ENCODE measurements at places on chromosomes 11 and 22.

GRCh38 chr11:1112351-1113191 lies 37.9 kb downstream of the MUC2 start:
- no peak for DNase-seq

DNA sequence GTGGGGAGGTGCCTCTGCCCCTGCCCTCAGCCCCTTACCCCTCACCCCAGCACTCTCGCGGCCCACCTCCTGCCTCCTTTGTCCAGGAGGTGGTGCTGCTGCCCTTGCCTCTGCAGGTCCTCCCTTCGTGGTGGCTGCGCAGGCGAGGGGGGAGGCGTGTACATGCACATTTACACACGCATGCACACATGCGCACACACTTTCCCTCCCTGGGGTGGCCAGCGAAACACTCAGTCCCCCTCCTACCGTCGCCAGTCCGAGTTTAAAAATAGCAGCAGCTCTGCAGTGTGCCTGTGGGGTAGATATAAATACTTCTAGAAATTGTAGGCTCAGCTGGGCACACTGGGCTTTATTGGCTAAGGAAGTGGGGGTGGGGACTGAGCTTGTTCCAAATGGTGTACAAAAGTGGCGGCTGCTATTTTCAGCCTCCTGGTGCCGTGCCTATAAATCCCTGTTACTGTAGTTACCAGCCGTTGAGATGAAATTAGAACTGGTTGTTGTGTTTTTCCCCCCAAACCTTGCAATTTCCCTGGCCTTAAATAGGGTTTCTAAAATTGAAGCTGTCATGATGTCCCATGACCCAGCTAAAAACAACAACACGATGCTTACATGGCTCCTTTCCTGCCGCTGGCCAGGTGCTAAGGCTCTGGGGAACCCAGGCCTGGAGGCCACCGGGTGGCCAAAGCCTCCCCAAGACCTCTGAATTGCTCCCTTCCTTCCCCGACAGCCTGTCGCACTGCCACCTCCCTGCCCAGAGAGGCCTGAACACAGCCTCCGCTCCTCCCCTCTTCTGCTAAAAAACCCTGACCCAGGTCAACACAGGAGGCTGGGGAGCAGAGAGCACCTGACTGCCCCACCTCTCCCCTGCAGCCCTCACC lies 12.4 kb downstream of the PICK1 start:
- no peak for DNase-seq

DNA sequence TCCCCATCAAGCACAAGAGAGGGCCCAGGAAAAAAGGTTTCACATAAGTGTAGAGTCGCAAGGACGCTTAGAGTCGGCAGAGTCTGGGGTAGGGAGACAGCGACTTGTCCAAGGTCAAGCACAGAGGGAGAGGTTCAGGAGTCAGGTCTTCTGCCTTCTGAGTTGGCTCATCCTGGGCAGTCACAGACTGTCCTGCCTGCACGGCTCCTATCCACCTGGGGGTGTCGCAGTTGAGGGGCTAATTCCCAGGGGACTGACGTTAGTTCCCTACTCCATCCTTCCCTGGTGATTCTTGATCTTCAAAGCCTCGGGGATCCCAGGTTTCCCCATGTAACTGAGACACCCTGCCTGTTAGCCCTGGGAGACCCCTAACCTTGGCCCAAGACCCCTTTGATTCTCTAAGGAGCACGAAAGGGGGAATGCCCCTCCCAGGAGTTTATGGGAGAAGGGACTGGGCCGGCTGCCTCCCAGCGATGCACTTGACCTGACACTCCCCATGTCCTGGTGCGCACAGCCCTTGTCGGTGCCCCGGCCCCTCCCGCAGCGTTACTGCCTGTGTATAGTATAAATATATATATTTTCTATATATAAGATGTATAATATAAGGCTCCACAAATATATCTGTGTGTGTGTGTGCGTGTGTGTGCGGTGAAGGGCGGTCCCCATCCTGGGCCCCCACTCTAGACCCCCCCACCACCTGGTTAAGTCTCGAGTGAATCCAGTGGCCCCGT lies 14.7 kb upstream of the TAB1 start:
- DNase-seq = no peak

DNA sequence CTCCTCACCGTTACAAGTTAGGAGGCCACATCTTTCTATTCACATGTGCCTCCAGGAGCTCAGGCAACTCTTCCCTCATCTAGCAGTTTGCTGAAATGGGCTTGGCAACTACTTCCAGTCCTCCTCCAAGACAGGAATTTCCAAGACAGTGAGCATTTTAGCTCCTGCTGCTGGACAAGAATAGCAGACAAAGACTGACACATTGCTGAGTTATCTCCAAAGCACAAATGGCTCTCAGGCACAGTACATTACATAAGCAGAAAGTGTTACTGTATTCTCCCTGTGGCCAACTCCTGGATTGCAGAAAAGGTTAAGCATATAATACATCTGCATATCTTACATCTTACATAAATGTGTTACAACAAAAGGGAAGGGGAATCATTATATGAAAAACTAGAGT lies 83.2 kb upstream of the POU2AF2 start:
- no peak for DNase-seq

GRCh38 chr22:22983123-22983522 lies 87.2 kb upstream of the GNAZ start:
- no peak for DNase-seq

- no peak for DNase-seq
Observed at GRCh38 chr22:22935546-22936157, 48.0 kb downstream of the IGLL5 start.

GRCh38 chr22:29095459-29095858 lies 22.6 kb downstream of the KREMEN1 start:
- DNase-seq = no peak

- no peak for DNase-seq
Observed at GRCh38 chr11:78081583-78081982, 1.9 kb upstream of the NDUFC2 start.

DNA sequence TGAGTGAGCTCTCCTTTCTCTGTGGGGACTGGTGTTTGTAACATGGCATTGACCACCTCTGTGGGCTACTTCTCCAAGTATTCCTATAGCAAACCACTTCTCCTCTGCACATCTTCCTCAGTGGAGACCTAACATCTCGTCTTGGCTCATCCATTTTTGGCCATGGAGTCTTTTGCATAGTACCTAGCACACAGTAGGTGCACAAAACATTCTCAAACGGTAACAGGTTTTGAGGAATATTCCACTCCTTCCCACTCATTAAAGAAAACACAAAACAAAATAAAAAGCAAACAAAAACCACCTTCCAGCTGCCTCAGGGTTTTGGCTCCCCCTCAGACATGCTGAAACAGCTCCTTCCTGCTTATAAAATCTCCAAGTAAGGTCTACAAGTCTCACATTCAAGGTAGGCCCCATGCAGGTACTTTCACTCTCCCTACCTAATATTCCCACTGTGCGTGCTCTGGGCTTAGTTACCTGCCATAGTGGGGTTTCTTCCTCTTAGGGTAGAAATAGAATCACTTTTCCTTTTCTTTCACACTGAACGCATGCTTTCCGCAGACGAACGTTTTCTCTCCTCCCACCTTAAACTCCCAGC lies 132.4 kb downstream of the RBFOX2 start:
- no peak for DNase-seq

DNA sequence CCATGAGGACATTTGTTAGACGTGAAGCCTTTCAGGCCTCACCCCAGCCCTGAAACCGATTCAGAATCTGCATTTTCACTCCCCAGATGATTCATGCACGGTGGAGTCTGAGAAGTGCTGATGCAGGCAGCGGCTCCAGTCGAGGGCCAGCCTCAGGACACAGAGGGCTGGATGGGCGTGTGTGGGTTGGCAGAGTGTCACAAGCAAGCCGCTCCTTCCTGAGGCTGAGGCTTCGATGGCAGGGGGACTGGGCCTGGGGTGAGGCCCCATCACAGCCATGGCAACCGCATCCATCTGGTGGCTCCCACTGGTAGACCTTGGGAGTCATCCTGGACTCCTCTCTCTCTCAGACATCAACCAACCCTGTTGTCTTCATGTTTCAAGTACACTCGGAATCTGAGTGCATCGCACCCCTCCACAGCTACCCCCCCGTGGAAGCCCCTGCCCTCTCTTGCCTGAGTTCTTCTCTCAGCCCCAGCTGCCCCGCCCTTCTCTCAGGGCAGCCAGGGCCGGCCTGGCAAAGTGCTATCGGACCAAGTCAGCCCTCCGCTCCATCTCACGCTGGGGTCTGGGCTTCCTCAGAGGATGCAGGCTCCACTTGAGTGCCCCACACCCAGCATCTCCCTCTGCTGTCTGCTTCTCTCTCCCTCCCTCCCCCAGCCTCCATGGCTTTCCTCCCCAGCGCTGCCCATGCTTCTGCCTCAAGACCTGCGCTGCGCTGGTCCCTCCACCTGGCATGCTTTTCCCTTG lies 10.6 kb downstream of the KCNC1 start:
- no peak for DNase-seq

- no peak for DNase-seq
Observed at GRCh38 chr11:118705791-118706545, 26.5 kb upstream of the TREH start.

DNA sequence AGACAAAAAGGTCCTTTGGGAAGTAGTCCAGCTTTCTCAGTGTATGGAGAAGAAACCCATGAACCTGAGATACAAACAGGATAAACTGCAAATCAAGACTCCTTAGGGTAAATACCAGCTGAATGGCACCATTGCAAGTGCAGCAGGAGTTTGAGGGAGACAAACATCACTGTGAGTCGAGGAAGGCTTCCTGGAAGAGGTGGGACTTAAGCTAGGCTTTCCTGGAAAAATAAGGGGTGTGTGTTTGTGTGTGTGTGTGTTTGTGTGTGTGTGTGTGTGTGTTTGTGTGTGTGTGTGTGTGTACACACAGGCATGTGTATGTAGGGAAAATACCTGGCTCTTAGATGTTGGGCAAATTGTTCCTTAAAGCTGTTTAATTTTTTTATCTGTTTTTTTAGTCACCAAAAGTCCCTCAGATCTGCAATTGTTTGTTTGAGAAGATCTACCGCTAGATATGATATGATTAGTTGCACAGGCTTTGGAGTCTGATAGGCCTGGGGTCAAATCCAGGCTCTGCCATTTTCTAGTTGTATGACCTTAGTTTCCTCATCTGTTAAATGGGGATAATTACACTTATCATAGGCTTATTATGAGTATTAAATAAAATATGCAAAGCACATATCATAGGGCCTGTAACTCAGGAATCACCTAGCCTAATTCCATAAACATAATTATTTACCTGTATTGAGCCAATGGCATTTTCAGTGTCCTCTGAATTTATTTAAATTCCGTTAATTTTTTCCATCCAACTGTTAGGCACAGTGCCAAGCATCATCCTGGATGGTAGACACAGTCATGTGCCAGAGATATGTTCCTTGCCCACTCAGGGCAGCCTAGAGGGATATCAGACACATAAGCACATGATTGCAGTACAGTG lies 85.6 kb upstream of the EED start:
- no peak for DNase-seq

GRCh38 chr11:12862696-12863469 lies 146.2 kb upstream of the RASSF10 start:
- DNase-seq = peak; percentile 75

GRCh38 chr11:19873730-19874129 lies 161.1 kb downstream of the NAV2 start:
- DNase-seq = no peak

DNA sequence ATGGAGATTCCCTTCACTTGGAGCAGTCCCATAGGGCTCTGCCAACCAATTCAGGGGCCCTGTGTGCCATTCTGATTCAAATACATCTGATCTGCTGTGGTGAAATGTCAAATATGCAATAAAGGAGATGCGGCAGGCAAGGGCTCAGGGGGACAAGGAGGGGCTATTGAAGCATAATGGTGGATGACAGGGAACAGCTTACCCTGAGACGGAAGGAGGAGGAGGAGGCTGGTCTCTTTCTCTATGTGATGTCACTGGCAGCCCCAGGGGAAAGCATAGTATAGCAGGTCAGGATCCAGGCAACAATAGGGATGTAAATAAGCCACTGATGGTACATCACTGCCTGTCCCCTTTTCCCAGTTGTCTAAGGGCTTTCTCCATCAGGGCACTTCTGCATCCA lies 350.9 kb upstream of the SYN3 start:
- no peak for DNase-seq

DNA sequence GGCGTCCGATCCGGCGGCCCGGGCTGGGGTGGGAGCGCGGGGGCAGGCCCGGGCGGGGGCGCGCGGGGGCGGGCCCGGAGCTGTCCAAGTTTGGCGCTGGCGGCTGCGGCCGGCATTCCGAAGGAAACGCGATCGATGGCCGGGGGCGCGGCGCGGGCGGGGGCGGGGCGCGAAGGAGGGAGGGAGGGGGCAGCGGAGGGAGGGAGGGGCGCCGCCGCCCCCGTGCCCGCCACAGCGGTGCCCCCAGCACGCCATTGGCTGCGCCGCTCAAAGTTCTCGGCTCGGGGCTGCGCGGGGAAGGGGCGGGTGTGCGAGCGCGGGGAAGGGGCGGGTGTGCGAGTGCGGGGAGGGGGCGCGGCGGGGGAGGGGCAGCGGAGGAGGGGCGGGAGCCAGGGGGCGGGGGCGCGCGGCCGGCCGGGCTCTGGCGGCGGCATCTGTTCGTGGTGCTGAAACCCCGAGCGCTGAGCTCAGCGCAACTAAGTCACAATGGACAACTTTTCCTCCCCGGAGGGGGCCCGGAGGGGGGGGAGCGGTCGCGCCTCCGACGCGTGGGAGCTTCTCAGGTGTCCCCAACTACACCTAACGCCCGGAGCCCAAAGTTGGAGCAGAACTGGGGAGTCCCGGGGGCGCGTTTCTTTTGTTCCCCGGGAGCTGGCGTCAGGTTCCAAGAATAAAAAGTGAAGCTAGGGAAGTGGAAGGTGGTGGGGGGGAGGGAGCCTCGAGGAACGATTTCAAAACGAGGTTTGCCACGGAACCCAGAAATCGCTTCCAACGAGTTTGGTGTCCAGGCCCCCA lies 2.2 kb downstream of the PHF21B start:
- peak; percentile 69 for DNase-seq

DNA sequence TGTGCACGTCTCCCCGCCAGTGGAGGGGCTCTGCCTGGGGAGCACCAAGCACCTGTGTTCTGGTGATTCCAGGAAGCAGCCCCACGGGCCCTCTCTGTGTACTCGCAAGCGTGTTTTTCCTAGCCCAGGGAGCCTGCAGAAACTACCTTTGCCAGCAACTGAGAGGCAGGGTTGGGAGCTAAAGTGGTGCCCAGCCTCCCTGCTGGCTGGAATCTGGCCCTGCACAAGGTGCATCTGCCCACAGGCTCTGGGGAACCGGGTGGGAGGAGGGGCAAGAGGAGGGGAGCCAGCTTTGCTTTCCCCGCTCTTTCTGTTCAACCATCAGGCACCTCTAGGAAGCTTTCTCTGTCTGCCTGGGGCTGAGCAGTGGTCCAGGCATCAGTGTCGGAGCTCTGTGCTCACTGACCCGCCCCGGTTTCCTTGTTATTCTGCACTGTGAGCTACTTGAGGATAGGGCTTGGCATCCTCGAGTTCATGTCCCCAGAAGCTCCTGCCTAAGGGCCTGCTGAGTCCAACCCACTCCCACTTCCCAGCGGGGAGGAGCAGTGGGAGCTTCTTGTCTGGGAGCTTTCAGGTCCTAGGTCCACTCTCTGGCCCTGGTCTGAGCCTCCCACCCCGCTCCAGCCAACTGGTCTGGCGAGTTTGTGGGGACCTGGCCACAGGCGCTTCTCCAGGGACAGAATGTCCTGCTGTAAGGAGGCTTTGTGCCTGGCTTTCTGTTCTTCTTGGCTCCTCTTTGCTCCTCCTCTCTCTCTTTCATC lies 14.9 kb downstream of the DAGLA start:
- DNase-seq = no peak
